Adrenal gland (tissue), 19 donors: ENCODE measurements at places on chromosomes 2 and 18. TPM values are rescaled to one million over a fixed set of nuclear protein-coding genes. Genes with fewer than 3 reads are reported as not detected.

GRCh38 chr2:26723991-26724750, 31.6 kb downstream of the KCNK3 start:
- no peak overlapping the region for H3K4me3 ChIP-seq
- no peaks in the 10 kb centered on the region for H3K36me3 ChIP-seq
- H3K27ac ChIP-seq: peak overlapping the region; percentile 96
- DNase-seq: peak; percentile 98
- H3K27me3 ChIP-seq: no peaks in the 10 kb centered on the region
- peaks cover 69% of the 10 kb centered on the region for H3K4me1 ChIP-seq

- no peak overlapping the region for H3K4me3 ChIP-seq
- no peak overlapping the region for H3K27ac ChIP-seq
Measured at GRCh38 chr2:171169333-171169732, 8.6 kb upstream of the TLK1 start.

DNA sequence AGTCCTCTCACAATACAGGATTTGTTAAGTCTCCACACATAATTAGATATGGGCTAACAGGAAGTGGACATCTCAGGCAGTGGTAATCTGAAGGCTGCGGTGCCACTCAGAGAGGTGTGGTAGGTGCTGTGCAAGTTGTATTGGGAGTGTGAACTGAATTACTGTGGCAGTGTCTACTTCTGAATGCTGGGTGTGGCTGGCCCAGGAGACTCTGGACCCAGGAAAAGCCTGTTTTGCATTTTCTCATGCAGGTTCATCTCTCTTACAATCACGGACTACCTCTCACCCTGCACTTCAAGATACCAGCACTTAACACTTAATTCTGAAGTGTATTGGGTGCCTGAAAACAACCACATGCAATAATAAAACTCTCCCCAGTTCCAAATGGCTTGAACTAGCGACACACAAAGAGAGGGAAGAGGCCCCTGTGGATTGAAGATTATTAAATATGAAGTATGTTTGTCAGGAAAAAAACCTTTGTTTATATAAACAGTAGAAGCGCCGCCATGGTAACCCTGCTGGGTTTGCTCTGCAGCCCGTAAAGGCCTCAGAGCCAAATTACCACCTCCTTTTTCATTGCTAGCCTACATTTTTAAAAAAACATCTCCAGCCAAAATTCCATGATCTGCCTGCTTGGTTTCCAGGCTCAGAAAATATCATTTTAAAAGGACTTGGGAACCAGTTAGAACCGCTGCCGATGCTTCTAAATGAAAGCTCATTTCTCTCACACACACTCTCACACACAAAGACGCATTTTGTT, 77.5 kb downstream of the GFPT1 start:
- DNase-seq: no peak
- no peak overlapping the region for H3K4me3 ChIP-seq
- H3K27ac ChIP-seq: no peak overlapping the region

DNA sequence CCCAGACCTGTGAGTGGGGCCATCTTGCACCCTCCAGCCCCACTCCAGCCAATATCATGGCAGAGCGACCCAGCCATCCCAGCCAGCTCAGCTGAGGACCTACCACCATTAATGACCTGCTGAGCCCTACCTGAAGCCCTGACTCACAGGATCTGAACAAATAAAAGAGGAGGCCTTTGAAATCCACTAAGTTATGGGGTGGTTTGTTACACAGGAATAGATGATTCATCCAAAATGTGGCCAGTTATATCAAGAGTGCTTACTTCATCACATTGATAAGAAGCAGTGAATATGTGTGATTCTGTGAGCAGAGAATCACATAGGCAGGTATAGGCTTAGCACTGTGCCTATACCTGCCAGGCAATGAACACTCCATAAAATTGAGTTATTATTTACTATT, 34.7 kb upstream of the FAM124B start:
- no peaks in the 10 kb centered on the region for H3K36me3 ChIP-seq
- no peak overlapping the region for H3K4me3 ChIP-seq
- no peak for DNase-seq
- no peak overlapping the region for H3K27ac ChIP-seq

DNA sequence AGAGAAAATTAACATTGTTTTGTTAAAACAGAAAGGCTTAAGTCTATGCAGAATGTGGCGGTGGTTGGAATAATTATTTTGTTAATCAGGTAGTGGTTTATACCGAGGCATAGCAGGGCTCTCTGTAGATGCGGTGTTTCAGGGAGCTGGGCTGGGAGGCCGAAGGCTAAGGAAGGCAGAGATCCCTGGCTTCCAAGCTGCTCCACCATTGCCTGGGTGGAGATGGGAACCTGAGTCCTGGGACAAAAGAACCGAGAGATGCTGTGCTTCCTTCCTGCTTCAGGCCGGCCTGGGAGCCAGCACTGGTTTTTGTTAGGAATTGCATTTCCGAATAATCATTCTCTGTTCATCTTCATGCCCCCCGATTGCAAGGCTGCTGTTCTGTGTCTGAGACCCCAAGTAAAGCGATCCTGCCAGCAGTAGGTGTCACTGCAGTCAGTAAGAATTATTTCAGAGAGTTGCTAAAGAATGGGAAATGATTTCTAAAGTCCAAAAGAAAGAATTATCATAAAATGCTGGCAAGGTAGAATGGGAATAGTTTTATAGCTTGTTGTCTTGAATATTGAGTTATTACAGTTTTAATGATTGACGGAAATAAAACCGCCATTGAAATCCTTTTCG, 824.9 kb downstream of the GALR1 start:
- no peaks in the 10 kb centered on the region for H3K36me3 ChIP-seq
- H3K27ac ChIP-seq: no peak overlapping the region
- H3K4me3 ChIP-seq: no peak overlapping the region
- H3K27me3 ChIP-seq: peaks cover 7% of the 10 kb centered on the region
- DNase-seq: no peak
- no peaks in the 10 kb centered on the region for H3K4me1 ChIP-seq

GRCh38 chr2:167980439-167980838, 267.0 kb downstream of the STK39 start:
- H3K27me3 ChIP-seq: no peaks in the 10 kb centered on the region
- no peak for DNase-seq
- no peaks in the 10 kb centered on the region for H3K4me1 ChIP-seq

- no peak overlapping the region for H3K27ac ChIP-seq
- H3K4me1 ChIP-seq: no peaks in the 10 kb centered on the region
- no peaks in the 10 kb centered on the region for H3K27me3 ChIP-seq
- no peaks in the 10 kb centered on the region for H3K36me3 ChIP-seq
Measured at GRCh38 chr2:160484859-160485520, 8.6 kb downstream of the RBMS1 start.

GRCh38 chr18:28432339-28432738, 255.4 kb upstream of the CDH2 start:
- H3K36me3 ChIP-seq: no peaks in the 10 kb centered on the region
- no peaks in the 10 kb centered on the region for H3K27me3 ChIP-seq
- H3K4me1 ChIP-seq: no peaks in the 10 kb centered on the region
- no peak overlapping the region for H3K27ac ChIP-seq

GRCh38 chr2:227834916-227835650, 21.4 kb downstream of the CCL20 start:
- no peak for DNase-seq
- no peaks in the 10 kb centered on the region for H3K4me1 ChIP-seq
- H3K4me3 ChIP-seq: no peak overlapping the region
- H3K27ac ChIP-seq: no peak overlapping the region
- no peaks in the 10 kb centered on the region for H3K36me3 ChIP-seq

GRCh38 chr2:20604951-20605381, 45.9 kb downstream of the HS1BP3 start:
- H3K36me3 ChIP-seq: no peaks in the 10 kb centered on the region
- no peak for DNase-seq
- H3K27ac ChIP-seq: peak overlapping the region; percentile 35

DNA sequence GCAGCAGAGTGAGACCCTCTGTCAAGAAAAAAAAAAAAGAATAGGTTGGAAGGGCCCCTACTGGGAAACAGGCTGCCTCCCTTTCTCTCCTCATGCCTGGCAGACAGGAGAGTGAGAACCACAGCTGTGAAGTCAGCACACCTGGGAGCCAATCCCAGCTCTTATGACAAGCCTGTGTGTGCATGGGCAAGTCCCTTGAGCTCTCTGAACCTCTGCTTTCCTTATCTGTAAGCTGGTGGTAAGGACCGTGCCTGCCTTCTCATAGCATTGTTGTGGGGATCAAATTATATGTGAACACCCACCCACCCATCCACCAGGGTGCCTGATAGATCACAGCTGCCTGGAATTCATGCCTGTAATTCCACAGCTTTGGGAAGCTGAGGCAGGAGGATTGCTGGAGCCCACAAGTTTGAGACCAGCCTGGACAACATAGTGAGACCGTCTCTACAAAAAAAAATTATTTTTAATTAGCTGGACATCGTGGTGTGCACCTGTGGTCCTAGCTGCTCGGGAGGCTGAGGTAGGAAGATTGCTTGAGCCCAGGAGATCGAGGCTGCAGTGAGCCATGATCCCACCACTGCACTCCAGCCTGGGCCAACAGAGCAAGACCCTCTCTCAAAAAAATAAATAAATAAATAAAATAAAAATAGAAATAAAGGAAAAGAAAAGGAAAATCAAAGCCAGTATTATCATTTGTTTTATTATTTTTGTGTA, 66.9 kb upstream of the MCFD2 start:
- no peaks in the 10 kb centered on the region for H3K27me3 ChIP-seq
- H3K27ac ChIP-seq: peak overlapping the region; percentile 30
- H3K4me1 ChIP-seq: peaks cover 59% of the 10 kb centered on the region

GRCh38 chr18:69233465-69234054, 167.1 kb upstream of the DOK6 start:
- H3K27me3 ChIP-seq: no peaks in the 10 kb centered on the region
- no peak overlapping the region for H3K27ac ChIP-seq
- DNase-seq: no peak
- H3K4me1 ChIP-seq: no peaks in the 10 kb centered on the region
- H3K4me3 ChIP-seq: no peak overlapping the region

DNA sequence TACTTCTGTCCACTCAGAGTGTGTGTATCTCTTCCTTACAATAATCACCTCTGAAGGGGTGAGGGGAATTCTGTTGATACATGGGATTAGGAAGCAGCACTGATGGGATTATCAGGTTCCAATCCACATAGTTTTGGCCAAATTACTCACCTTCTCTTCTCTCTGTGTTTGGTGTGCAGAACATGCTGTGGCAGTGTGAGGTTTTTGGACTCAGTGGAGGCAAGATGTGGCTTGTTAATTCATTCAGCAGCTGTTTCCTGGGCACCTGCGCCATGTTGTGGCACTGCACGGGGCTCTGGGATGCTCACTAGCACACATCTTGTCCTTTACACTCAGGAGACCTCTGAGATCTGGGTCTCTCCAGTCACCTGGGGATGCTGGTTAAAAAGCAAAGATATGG, 350.3 kb upstream of the HS6ST1 start:
- H3K4me3 ChIP-seq: no peak overlapping the region
- H3K4me1 ChIP-seq: no peaks in the 10 kb centered on the region
- H3K27ac ChIP-seq: no peak overlapping the region
- no peaks in the 10 kb centered on the region for H3K27me3 ChIP-seq
- no peaks in the 10 kb centered on the region for H3K36me3 ChIP-seq
- DNase-seq: peak; percentile 1

- no peak for DNase-seq
- no peak overlapping the region for H3K27ac ChIP-seq
- H3K36me3 ChIP-seq: no peaks in the 10 kb centered on the region
- no peaks in the 10 kb centered on the region for H3K27me3 ChIP-seq
- no peaks in the 10 kb centered on the region for H3K4me1 ChIP-seq
Measured at GRCh38 chr18:50076277-50076676, 118.7 kb downstream of the MYO5B start.

- no peaks in the 10 kb centered on the region for H3K4me1 ChIP-seq
- peak; percentile 71 for DNase-seq
- H3K27me3 ChIP-seq: no peaks in the 10 kb centered on the region
- no peaks in the 10 kb centered on the region for H3K36me3 ChIP-seq
- no peak overlapping the region for H3K4me3 ChIP-seq
Measured at GRCh38 chr2:130736487-130736886, 7.6 kb downstream of the GPR148 start.

DNA sequence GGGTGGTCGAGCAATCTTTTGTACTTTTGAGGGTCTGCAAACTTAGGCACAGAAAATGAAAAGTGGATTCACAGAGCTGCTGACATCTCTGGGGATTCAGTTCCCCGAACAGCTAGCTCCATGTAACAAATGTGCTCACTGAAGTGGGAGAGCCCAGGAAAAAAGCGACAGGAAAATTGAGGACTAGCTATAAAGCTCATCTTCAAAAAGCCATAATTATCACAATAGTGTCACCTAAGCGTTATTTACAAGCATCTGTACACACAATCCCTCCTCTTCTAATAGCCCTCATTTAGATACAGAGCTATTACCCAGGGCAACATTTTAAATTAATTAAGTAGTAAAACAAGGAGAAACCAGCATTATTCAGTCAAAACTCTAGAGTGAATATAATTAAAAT, 36.1 kb downstream of the RNF152 start:
- H3K27ac ChIP-seq: no peak overlapping the region
- no peaks in the 10 kb centered on the region for H3K4me1 ChIP-seq
- H3K36me3 ChIP-seq: no peaks in the 10 kb centered on the region

DNA sequence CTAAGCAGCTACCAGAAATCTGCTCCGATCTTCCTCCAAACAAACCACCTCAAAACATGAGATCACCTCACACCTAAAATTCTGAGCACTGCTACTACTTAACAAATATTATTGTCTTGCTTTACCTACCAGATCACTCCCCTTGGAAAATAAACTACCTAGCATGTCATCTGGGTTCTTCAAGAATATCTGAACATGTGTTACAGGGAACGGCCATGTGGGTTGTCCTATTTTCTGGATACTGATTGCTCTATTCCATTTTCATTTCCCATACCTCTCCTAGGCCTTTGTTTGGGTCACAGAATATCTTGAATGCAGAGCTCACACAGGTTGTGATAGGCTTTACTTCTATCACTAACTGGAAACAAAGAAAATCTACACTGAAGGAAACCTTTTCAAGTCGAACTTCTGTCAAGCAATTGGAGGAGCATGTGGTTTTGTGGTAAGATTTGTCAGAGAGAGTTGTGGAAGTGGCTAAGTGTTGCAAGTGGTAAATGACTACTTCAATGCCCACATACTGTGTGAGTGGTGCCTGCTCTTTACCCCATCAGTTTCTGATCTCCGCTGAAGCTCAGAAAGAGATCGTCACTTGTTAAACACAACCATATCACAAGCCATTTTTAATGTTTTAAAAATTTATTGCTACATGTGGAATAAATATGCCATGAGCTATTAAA, 739.1 kb upstream of the ZEB2 start:
- H3K36me3 ChIP-seq: no peaks in the 10 kb centered on the region
- H3K27ac ChIP-seq: no peak overlapping the region
- no peaks in the 10 kb centered on the region for H3K4me1 ChIP-seq
- no peaks in the 10 kb centered on the region for H3K27me3 ChIP-seq
- no peak overlapping the region for H3K4me3 ChIP-seq

RFTN2 gene
- 13.9 TPM for total RNA-seq

ASPRV1 gene
- 5.6 TPM for total RNA-seq

CKAP2L gene
- 1.1 TPM for total RNA-seq

FBXO48 gene
- total RNA-seq: 2.2 TPM

VWA3B gene
- total RNA-seq: not detected

CWC22 gene
- total RNA-seq: 15.7 TPM

DUSP19 gene
- total RNA-seq: 4.8 TPM

MAPK4 gene
- 85.0 TPM for total RNA-seq

TMEM163 gene
- total RNA-seq: 15.5 TPM
